ENCODE measurements at places on chromosomes 7 and 10. TPM values are rescaled to one million over a fixed set of nuclear protein-coding genes. Genes with fewer than 3 reads are reported as not detected.

- no peak for DNase-seq
- no peaks in the 10 kb centered on the region for H3K27me3 ChIP-seq
- H3K36me3 ChIP-seq, result no peaks in the 10 kb centered on the region
- H3K27ac ChIP-seq, result no peak overlapping the region
These were observed 29.8 kb downstream of the SEM1 start for GRCh38 chr7:96679886-96680285.

GRCh38 chr10:59829601-59830000 is 76.3 kb upstream of the MRLN start:
- H3K36me3 ChIP-seq, result no peaks in the 10 kb centered on the region
- H3K4me1 ChIP-seq, result no peaks in the 10 kb centered on the region
- no peak overlapping the region for H3K27ac ChIP-seq
- no peak for DNase-seq
- H3K27me3 ChIP-seq, result no peaks in the 10 kb centered on the region

GRCh38 chr10:91032611-91033206 is 111.8 kb upstream of the ANKRD1 start:
- no peak overlapping the region for H3K4me3 ChIP-seq
- no peaks in the 10 kb centered on the region for H3K27me3 ChIP-seq
- DNase-seq, result no peak
- no peak overlapping the region for H3K27ac ChIP-seq
- no peaks in the 10 kb centered on the region for H3K36me3 ChIP-seq

DNA sequence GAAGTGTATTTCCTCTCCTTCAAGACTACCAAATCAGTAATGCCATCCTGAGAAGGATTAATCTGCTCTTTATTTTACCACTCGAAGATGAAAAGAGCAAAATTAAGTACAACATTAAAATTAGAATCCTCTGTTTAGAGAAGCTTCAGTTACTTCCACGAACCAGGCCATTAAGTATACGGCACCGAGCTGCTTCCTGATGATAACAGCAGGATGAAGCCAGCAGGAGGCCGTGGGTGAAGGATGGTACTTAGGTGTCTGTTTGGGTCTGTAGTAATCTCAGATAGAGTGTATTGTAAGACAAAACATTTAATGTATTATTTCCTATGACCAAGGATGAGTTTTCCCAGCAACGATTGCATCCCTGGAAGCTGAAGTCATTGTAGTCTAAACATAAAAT is 362.8 kb downstream of the SFMBT2 start:
- no peak overlapping the region for H3K27ac ChIP-seq
- H3K36me3 ChIP-seq, result no peaks in the 10 kb centered on the region
- no peaks in the 10 kb centered on the region for H3K27me3 ChIP-seq
- no peaks in the 10 kb centered on the region for H3K4me1 ChIP-seq

DNA sequence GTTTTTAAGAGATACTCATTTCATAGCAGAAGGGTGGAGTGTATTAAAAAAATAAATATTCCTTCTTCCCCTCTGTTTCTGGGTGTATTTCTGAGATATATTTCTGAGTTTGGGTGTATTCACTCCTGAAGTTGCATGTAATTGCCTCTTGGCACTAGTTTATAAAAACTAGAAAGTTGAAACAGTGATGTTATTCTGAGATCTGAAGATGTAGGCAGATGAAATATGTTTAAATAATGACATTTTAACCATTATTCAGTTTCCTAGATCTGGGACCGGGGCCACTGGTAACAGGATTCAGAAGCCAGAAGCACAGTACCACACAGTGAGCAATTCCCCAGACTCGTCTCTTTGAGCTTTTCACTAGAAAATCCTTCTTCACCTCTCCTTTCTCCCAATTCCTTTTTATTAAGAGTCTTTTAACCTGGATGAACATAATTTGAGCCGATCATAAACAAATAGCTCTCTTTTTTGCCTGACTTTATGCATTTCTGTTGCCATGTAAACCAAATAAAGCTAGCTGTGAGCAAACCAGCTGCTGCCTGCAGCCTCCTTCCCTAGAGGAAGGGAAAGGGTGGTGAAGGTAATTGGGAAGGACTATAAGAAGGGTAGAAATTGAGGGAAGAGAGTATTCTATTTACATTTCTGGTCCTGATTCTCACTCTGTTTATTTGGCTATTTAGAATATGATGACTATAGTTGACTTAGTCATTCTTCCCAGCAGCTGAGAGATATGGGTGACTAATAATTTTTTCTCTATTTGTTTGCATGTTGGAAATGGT is 101.8 kb upstream of the STRIP2 start:
- H3K27me3 ChIP-seq, result no peaks in the 10 kb centered on the region
- DNase-seq, result no peak
- no peak overlapping the region for H3K27ac ChIP-seq
- H3K4me1 ChIP-seq, result no peaks in the 10 kb centered on the region
- no peaks in the 10 kb centered on the region for H3K36me3 ChIP-seq
- no peak overlapping the region for H3K4me3 ChIP-seq

DNA sequence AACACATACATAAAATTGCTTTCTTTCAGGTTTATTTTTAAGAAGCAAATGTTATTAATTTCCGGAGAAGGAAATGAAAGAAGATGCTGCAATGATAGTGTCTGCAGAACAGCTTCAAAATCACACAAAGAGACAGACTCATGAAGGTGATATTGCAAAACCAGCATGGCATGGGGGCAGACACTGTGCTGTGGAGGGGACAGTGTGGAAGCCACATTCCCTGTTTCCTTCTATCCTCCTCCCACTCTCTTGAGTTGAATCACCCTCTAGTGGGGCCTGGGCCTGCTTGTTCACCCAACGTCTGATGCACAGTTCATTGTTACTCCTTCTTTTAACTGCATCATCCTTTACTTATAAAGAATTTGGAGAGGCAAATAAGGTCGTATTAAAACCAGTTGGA is 104.0 kb upstream of the INSIG1 start:
- no peaks in the 10 kb centered on the region for H3K4me1 ChIP-seq
- no peak for DNase-seq
- no peak overlapping the region for H3K4me3 ChIP-seq

GRCh38 chr7:154364170-154364569 is 312.0 kb downstream of the DPP6 start:
- no peaks in the 10 kb centered on the region for H3K27me3 ChIP-seq
- no peaks in the 10 kb centered on the region for H3K4me1 ChIP-seq
- H3K36me3 ChIP-seq, result no peaks in the 10 kb centered on the region
- no peak overlapping the region for H3K27ac ChIP-seq

GRCh38 chr7:36755484-36755883 is 31.2 kb upstream of the AOAH start:
- H3K36me3 ChIP-seq, result no peaks in the 10 kb centered on the region
- H3K27ac ChIP-seq, result no peak overlapping the region
- H3K4me3 ChIP-seq, result no peak overlapping the region
- no peaks in the 10 kb centered on the region for H3K27me3 ChIP-seq
- no peak for DNase-seq
- no peaks in the 10 kb centered on the region for H3K4me1 ChIP-seq

The SPDYE6 gene
- not detected for polyA plus RNA-seq

The TDRD1 gene
- not detected for polyA plus RNA-seq
